Renal cortical epithelial cell (primary cell): ENCODE measurements at places on chromosomes 16 and 17. TPM values are rescaled to one million over a fixed set of nuclear protein-coding genes. Genes with fewer than 3 reads are reported as not detected.

The NR1D1 gene
- total RNA-seq: 0.75 TPM in 1 of 2 replicates, not detected in the other

The SMARCE1 gene
- total RNA-seq: 70.5 and 126 TPM in 2 replicates

The SETD1A gene
- total RNA-seq: 1.0 and 7.6 TPM in 2 replicates

The ABCA9 gene
- total RNA-seq: 0.20 TPM in 1 of 2 replicates, not detected in the other

The MEFV gene
- total RNA-seq: 0.10 TPM in 1 of 2 replicates, not detected in the other

The SLC4A1 gene
- total RNA-seq: not detected in 2 replicates

The HCRT gene
- not detected in 2 replicates for total RNA-seq

The AOC2 gene
- 0.52 and 0.70 TPM in 2 replicates for total RNA-seq

The GLP2R gene
- 0.55 and 1.9 TPM in 2 replicates for total RNA-seq

The CCL3 gene
- total RNA-seq: not detected in 2 replicates

The GPR179 gene
- total RNA-seq: under 0.01 TPM in 1 of 2 replicates, not detected in the other

The HOXB5 gene
- 0.35 and 2.4 TPM in 2 replicates for total RNA-seq

The MYO15B gene
- total RNA-seq: 1.0 and 3.8 TPM in 2 replicates

The SMIM36 gene
- total RNA-seq: not detected in 2 replicates

The NOD2 gene
- 0.10 and 0.17 TPM in 2 replicates for total RNA-seq

The SLC38A8 gene
- not detected in 2 replicates for total RNA-seq

The DPEP2NB gene
- not detected in 2 replicates for total RNA-seq

The MAP2K6 gene
- 1.2 and 3.3 TPM in 2 replicates for total RNA-seq

The ASPA gene
- total RNA-seq: 0.20 and 0.87 TPM in 2 replicates

The CACNG1 gene
- total RNA-seq: not detected in 2 replicates

The RBL2 gene
- total RNA-seq: 32.6 and 59.6 TPM in 2 replicates

The TMEM220 gene
- 1.6 and 1.9 TPM in 2 replicates for total RNA-seq

The CCP110 gene
- total RNA-seq: 7.5 and 19.4 TPM in 2 replicates

The CD68 gene
- total RNA-seq: 4.2 and 7.6 TPM in 2 replicates

The WDR59 gene
- 7.5 and 19.8 TPM in 2 replicates for total RNA-seq

The MYH8 gene
- not detected in 2 replicates for total RNA-seq

The TSPAN10 gene
- 0.87 and 2.3 TPM in 2 replicates for total RNA-seq

The TP53TG3F gene
- total RNA-seq: not detected in 2 replicates

The ABCA10 gene
- total RNA-seq: 0.55 TPM in 1 of 2 replicates, not detected in the other

The CHD9NB gene
- total RNA-seq: 0.52 and 6.6 TPM in 2 replicates

The CCDC78 gene
- total RNA-seq: 0.69 and 0.70 TPM in 2 replicates

The TBC1D26 gene
- total RNA-seq: not detected in 2 replicates
